ENCODE measurements at places on chromosomes 5 and 9.

- DNase-seq = no peak
Observed at GRCh38 chr9:134630861-134631260, 10.7 kb upstream of the COL5A1 start.

- DNase-seq = no peak
Observed at GRCh38 chr5:151499501-151500035, 52.2 kb downstream of the SLC36A1 start.

DNA sequence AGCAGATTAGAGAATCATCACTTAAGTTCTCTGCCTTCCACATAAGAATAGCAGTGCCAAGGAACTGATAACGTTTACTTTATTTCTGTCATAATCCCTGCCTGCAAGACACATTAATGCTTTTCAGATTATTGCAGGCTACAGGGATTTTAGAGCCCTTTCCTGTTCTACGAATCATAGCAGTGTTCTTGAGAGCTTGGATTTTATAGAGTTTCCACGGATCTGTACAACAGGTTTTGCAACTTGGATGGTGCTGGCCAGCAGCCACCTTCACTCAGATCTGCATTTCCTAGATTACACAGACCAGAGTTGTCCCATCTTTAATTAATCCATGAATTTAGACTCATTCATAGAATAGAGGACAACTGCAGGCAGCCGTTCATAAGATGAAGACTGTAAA lies 38.1 kb downstream of the SLC12A2 start:
- peak; percentile 32 for DNase-seq

GRCh38 chr5:76684756-76685519 lies 31.0 kb upstream of the F2R start:
- no peak for DNase-seq

GRCh38 chr5:144711172-144711571 lies 540.5 kb downstream of the KCTD16 start:
- no peak for DNase-seq

DNA sequence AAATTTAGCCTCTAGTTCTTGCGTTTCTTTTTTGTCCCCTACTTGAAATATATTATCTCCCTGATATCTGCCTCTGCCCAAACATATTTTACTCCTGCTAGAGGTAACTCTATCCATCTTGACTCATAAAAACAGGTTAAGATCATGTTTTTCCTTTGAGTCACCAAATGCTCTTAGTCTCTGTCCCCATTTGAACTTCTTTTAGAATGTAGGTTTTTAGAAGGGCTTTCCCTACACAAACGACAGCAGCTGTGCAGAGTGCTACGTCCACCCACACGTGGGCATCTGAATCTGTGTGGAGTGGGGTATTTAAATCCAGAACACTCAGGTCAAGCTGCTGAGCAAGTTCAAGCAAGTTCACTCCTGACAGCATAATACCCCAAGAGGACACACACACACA lies 2.2 kb downstream of the HSD17B3 start:
- no peak for DNase-seq

GRCh38 chr9:72844440-72844768 lies 108.4 kb downstream of the ALDH1A1 start:
- DNase-seq = no peak

GRCh38 chr5:33969572-33970452 lies 14.7 kb downstream of the SLC45A2 start:
- peak; percentile 9 for DNase-seq

- DNase-seq = no peak
Observed at GRCh38 chr5:87361031-87361445, 51.7 kb downstream of the CCNH start.

DNA sequence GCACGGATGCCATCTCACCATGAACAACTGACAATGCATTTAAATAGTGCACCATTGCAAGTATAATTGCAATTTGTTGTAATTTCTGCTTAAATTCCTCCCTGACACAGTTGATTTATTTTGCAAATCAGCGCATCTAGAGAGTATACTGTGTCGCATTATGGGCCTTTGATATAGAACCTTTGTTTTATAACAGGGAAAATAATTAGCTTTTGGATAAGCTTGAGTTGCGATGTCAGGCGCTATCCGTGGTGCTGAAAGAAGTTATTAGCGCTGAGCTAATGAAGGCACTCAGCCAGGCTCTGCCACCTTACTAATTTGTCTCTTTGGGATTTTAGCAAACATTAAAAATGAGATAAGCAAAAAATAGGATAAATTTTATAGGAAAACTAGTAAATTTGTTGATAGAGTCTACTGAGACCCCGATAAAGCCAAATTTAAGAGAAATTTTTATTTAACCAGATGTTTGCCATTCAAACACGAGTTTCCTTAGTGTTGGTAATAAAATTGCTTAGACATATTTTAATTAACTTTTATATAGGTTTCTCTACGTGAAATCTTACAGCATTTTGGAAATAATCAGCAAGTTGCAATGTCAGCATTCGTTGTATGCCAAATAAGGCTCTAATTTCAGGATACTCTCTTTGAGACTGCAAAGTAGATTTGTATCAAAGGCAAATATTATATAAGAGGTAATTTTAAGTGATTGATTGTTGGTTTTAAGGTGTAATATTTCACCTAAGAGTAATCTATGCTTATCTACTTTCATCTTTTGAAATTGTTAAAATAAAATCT lies 355.5 kb downstream of the TLR4 start:
- DNase-seq = no peak

DNA sequence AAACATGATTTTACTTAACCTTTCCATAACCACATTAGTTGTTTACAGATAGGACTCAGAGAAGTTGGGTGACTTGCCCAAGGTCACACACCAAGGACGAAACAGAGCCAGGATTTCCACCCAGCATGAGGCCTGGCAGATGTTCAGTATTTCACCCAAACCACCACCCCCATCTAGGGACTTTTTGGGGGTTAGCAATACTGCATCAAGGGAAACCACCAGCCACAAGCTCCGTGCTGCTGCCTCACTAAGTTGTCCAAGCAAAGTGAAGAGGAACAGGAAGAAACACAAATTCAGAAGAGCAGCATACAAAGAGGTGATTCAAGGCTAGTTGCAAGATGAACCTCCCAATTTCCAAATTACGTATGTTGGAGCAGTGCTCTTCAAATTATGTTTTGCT lies 219.6 kb upstream of the RORB start:
- DNase-seq = no peak

GRCh38 chr9:133280392-133280791 lies 5.4 kb upstream of the ABO start:
- no peak for DNase-seq

GRCh38 chr9:91241909-91242308 lies 119.8 kb downstream of the AUH start:
- DNase-seq = peak; percentile 63

DNA sequence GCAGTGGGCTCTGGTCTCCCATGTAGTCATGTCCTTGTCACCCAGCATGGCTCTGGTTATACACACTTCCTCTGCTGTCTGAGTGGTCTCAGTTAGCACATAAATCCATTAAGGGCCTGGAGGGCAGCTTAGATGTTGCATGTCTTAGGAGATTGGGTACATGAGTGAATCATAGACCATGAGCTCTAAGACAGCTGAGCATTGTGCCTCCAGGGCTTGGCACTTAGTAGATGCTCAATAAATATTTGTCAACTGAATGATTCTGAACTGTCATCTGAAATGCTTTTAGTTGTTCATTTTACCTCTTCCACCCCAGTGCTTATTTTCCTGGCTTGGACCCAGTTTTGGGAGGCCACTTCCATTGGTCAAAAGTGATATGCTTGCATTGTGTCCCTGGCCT lies 135.6 kb downstream of the BOD1 start:
- no peak for DNase-seq

DNA sequence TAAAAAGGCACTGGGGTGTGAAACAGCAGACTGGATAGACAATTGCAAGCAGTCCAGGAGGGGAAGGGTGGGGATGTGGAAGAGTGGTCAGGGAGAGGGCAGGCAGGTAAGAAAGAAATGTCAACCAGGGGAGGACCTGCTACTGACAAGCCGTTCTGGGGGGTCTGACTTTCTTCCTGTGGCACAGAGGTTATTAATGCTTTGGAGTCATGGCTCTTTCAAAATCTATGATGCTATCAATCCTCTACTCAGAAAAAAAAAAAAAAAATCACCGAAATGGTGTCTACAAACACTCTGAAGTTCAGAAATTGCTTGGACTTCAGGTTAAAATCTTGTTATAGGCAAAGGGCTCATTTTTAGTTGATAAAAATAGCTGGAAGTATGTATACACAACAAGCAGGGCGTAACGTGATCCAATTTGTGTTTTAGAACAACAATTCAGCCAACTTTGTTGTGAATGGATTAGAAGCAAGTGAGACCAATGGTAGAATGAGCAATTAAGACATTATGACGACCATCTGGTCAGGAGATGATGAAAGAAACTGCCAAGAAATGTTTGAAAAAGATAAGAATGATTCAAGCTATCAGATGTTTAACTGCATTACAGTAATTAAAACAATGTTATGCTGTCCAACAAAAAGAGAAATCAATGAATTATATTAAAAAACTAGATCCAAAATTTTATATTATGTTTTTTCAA lies 255.2 kb downstream of the DEPDC1B start:
- DNase-seq = no peak

- no peak for DNase-seq
Observed at GRCh38 chr5:94920570-94920969, 302.1 kb downstream of the SLF1 start.

GRCh38 chr9:30697958-30698357 lies 1686.5 kb upstream of the ACO1 start:
- no peak for DNase-seq

DNA sequence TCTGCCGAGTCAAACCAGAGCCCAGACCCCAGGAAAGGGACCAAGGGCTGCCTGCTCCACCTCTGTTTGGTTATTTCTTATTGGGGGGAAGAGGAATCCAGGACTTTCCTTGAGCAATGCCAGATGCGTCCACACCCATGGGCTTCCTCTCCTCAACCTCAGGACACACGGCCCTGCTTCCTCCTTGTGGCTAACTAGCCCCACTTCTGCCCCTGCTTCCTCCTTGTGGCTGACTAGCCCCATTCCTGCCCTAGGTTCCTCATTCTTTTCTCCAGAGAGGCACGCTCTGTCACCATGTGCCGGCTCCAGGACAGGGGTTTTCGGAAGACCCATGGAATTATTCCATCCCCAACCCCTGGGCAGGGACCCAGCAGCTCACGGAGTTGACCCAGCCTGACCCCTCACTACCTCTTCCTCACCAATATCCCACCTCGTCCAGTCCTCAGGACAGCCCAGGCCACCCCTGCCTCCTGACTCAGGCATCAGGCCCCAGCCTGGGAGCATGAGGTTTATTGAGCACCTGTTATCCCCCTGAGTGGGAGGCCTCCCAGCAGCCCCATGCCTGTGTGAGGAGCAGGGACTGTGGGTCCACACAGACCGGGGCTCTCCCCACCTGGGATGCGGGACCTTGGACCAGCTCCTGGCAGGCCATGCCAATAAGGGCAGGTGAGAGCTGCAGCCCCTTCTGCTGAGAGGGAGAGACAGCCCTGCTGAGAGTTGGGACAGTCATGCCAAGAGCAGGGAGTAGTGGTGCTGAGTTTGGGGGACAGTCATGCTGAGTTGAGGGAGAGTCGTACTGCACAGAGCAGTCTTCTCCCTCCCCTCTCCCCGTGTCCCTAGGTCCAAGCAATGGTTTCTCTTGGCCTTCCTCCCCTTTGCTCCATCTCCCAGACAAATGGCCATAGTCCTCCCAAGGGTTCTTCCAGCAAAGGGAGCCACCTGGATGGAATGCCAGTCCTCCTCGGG lies 11.8 kb upstream of the FCN1 start:
- no peak for DNase-seq

DNA sequence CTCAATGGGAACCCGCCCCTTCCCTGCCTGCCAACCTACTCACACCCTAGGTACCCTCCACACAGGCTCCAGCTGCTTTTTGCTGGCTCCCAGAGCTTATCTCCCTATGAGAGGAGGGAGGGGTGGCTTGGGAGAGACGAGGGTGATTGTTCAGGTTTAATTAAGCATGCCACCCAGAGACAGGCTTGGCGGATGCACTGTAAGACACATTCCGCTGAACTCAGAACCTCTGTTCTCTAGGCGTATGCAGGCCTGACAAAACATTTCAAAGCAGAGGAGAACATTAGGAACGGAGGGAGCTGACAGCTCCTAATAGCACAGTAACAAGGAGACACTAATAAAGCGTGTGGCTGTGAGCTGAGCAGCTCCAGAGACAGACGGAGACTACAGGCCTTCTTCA lies 80.1 kb downstream of the TRIM32 start:
- DNase-seq = no peak

- peak; percentile 70 for DNase-seq
Observed at GRCh38 chr5:132674671-132675506, 1.1 kb downstream of the IL4 start.

DNA sequence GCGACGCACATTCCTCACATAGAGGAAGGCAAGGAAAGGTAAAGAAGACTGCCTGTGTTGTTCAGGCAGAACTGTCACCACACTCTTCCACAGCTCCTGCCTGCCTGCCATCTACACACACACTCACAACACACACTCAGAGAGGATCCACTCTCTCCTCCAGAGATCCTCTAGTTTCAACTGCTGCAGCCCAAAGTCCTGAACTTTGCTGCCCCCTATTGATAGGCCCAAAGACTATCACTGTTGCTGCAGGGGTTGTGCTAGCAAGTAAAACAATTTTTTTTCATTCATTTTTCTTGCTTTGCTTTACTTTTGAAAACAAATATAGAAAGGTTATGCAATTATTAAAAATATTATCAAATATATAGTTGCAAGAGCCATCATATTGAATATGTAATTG lies 5.9 kb upstream of the CFAP90 start:
- no peak for DNase-seq

DNA sequence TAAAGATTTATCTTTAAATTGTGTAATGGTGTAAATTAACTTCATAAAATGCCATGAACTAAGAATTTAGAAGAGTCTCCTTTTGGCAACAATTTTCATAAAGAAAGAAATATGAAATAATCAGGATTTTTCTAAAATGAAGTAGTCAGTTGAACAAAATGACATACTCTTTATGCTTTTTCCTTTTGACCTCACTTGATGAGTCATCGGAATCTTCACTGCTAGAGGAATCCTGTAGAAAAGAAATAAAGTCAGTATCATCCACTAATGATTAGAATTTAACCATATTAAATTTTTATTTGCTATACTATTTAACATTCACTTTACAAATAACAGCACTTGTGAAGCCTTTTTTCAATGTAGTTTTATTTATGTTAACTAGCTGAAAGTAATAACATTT lies 26.1 kb downstream of the CHD1 start:
- DNase-seq = no peak

DNA sequence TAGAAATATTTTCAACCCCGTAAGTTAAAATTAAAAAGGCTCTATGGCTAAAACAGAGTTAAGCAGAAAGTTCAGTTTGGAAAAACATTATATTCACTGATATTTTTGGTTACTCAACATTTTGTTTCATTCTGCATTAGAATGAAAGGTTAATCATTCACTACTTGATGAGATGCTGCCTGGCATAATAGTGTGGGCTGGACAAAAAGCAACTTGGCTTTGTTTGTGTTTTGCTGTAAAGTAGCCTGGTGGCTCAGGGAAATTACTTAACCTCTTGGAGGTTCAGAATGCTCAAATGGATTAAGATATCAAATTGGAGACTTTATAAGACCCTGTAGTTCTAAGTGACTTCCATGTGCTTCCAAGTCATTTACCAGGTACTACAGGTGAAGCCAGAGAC lies 367.4 kb upstream of the TRPC7 start:
- DNase-seq = no peak

- no peak for DNase-seq
Observed at GRCh38 chr5:52748590-52748989, 39.1 kb upstream of the ITGA1 start.

- DNase-seq = no peak
Observed at GRCh38 chr5:98614341-98614740, 159.1 kb upstream of the RGMB start.
